ENCODE measurements at places on chromosomes 3 and 15. TPM values are rescaled to one million over a fixed set of nuclear protein-coding genes. Genes with fewer than 3 reads are reported as not detected.

The SST gene
- total RNA-seq: not detected

The ROPN1B gene
- total RNA-seq: not detected

The XCR1 gene
- not detected for total RNA-seq

The ILDR1 gene
- total RNA-seq: not detected

The TEX55 gene
- not detected for total RNA-seq

The SLC22A14 gene
- under 0.01 TPM for total RNA-seq

The CRYBG3 gene
- 24.4 TPM for total RNA-seq

The CLDN18 gene
- not detected for total RNA-seq

The MESP2 gene
- not detected for total RNA-seq

The MASP1 gene
- total RNA-seq: 0.43 TPM

The DUOXA1 gene
- total RNA-seq: not detected

The PTH1R gene
- not detected for total RNA-seq

The ZSCAN29 gene
- 19.7 TPM for total RNA-seq

The CHRNA7 gene
- total RNA-seq: 0.17 TPM

The GHSR gene
- not detected for total RNA-seq

The CPLX3 gene
- total RNA-seq: not detected

The SCAANT1 gene
- not detected for total RNA-seq

The ALDH1L1 gene
- total RNA-seq: 0.09 TPM

The LRRN1 gene
- not detected for total RNA-seq

The GXYLT2 gene
- 0.09 TPM for total RNA-seq

The TRPM1 gene
- total RNA-seq: 0.11 TPM

The LMAN1L gene
- not detected for total RNA-seq

The SERINC4 gene
- total RNA-seq: not detected

The CGNL1 gene
- 37.0 TPM for total RNA-seq

The LRRC31 gene
- total RNA-seq: not detected

The DUOXA2 gene
- total RNA-seq: not detected

The MAGEF1 gene
- total RNA-seq: 10.7 TPM

The GUCA1C gene
- not detected for total RNA-seq

The HGD gene
- total RNA-seq: 0.11 TPM

The LAMB2 gene
- total RNA-seq: 689 TPM

The WNT5A gene
- 4.2 TPM for total RNA-seq

The B3GALNT1 gene
- total RNA-seq: 8.5 TPM

The MTHFS gene
- total RNA-seq: 18.3 TPM

The RFC4 gene
- 9.6 TPM for total RNA-seq

The GOLGA6A gene
- total RNA-seq: not detected

The SUCLG2 gene
- 37.4 TPM for total RNA-seq

The TMC3 gene
- total RNA-seq: not detected

The RHCG gene
- not detected for total RNA-seq

Measured in dermis lymphatic vessel endothelial cell (primary cell).